Activated naive CD4-positive, alpha-beta T cell treated with anti-CD3 and anti-CD28 coated beads, Interleukin-2, amount 50 U/mL, for 72 hours (primary cell): ENCODE measurements at places on chromosomes 12 and 14. TPM values are rescaled to one million over a fixed set of nuclear protein-coding genes. Genes with fewer than 3 reads are reported as not detected.

- no peak for DNase-seq
Observed at GRCh38 chr14:68692216-68692615, 100.7 kb downstream of the ZFP36L1 start.

GRCh38 chr12:91331371-91331770, 148.8 kb upstream of the DCN start:
- no peak for DNase-seq

WNT1 gene
- total RNA-seq = 0.27 TPM

- no peak for DNase-seq
Observed at GRCh38 chr14:42508209-42508946, 901.7 kb downstream of the LRFN5 start.

TM7SF3 gene
- total RNA-seq = 28.8 TPM

CCDC59 gene
- 69.7 TPM for total RNA-seq
